ENCODE measurements at places on chromosomes 6 and 20.

DNA sequence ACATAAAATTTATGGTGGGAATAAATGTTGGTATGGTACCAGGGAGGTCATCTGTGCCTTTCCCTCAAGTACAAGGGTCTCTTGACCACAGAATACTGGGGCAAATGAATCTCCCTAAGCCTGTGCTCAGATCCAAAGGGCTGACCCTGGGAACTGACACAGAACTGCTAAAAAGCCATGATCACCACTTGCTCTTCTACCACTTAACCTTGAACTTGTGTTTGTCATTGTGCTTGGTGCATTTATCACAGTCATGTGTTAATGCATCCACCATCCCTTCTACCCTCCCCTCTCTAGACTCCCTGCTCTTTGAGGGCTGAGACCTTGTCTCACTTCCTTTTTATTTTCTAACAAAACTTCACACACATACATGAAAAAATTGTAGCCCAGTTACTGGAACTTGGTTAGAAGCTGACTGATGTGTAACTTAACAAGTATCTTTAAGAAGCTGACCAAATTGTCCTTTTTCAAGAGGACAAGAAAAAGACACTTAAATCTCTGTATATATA, 46.1 kb upstream of the PBOV1 start:
- DNase-seq: no peak

DNA sequence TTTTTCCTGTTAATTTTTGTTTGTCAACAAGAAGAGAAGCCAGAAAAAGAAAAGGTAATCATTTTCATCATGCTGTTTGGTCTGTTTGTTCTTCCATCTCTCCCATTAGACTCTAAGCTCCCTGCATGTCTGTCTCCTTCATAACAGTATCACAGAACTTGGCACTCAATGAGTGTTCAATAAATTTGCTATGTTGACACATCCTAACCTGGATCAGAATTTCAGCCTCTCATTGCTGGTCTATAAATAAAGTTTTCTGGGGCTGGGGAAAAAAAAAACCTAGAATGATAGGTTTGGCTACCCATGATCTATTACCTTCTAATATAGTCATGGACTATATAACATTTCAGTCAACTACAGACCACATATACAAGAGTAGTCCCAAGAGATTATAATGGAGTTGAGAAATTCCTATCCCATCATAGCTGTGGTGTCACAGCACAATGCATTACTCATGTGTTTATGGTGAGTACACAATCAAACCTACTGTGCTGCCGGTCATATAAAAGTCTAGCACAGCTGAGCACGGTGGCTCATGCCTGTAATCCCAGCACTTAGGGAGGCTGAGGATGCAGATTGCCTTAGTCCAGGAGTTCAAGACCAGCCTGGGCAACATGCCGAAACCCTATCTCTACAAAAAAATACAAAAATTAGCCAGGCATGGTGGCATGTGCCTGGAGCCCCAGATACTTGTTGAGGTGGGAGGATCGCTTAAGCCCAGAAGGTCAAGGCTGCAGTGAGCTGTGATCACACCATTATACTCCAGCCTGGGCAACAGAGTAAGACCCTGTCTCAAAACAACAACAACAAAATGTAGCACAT, 5.9 kb downstream of the NUDT3 start:
- no peak for DNase-seq

GRCh38 chr20:3067139-3068014, 4.0 kb upstream of the OXT start:
- no peak for DNase-seq

DNA sequence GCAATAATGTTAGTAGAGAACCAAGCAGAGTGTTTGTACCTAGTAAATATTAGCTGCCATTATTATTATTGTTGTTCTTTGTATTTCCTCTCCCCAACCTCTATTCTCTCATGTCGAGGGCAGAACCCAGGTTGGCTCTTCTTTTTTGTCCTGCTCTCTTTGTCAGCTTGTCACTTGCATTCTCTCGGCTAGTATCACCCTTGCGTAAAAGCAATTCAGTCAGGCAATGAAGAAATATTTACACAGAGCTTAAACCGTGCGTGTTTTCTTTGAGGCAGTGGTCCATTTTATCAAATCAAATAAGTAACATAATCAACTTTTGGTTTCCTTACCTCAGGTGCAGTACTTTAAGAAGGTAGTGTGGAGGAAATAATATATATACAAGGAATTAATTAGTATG, 83.9 kb downstream of the TULP4 start:
- DNase-seq: no peak

DNA sequence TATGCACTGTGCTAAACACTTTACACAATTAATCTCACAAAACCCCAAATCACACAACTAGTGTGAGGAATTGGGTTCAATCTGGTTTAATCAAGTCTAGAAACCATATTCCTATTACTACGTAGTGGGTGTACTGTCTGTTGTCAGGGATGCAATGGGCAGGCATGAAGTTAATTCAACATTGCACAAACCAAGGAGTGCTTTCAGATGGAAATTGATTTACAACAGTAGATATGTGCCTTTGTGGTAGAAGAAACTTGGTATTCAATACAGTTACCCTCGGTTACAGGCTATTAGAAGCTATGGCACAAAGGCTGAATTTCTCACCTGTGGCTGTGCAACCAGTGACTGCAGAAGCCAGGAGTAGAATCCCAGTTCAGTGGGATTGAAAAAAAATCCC, 157.8 kb downstream of the CLIC5 start:
- no peak for DNase-seq

DNA sequence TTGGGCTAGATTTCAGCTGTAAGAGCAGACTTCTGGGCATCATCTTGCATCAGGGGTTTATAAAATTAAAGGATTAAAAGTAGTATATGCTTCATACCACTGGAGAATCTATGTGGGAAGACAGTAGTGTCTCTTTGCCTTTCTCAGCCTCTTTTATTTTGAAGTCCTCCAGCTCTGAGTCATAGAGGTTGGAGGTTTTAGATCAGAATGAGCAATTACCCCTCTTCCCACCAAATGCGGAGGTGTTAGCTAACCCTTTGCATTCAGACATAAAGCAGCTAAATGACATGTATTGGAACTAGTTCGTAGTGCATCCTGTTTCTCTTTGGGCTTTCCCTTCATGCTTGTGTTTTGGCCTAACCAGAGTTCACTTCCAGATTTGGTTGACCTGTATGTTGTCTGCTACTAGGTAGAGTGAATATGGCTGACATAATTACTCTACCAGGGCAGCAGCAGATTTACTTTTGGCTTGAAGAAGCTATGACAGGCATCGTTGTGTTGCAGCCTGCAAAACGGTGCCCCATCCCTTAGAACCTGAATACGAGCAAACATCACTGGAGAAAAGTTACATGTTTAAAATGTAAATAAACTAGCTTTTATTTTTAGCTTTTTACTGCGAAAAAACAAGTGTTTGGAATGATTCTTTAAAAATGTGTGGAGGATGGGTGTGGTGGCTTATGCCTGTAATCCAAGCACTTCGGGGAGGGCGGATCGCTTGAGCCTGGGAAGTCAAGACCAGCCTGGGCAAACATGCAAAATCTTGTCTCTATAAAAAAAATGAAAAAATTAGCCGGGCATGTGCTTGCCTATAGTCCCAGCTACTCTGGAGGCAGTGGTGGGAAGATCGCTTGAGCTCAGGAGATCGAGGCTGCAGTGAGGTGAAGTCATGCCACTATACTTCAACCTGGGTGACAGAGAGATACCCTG, 82.2 kb downstream of the MYO6 start:
- DNase-seq: no peak
